ENCODE measurements at places on chromosomes 1 and 21.

- DNase-seq, result no peak
These were observed 10.4 kb downstream of the IFI44L start for GRCh38 chr1:78630600-78630999.

DNA sequence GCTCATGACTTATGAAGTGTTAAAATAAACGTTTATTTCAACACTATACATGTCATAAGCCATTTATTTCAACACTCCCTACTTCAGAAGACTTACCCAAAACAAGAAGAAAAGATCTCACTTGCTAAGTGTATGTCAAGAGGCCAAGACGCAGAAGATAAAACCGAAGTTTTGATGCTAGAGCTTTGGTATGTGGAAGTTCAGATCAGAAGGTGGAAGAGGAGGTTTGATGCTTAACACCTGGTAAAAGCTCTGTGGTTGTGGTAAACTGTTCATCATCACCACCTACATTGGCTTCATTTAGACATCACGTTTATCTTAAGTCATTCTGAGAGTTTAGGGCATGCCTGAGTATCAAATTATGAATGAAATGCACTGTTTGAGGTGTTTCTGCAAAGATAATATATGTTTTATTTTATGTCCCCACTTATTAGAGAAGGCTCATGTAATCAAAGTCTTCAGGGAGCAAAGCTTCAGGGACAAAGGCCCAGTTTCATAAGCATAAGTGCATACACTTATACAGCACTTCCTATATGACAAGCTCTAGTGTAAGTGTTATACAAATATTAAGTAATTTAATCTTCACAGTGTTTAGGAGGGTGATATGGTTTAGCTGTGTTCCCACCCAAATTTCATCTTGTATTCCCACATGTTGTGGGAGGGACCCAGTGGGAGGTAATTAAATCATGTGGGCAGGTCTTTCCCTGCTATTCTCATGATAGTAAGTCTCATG lies 533.3 kb downstream of the PTBP2 start:
- DNase-seq, result no peak

DNA sequence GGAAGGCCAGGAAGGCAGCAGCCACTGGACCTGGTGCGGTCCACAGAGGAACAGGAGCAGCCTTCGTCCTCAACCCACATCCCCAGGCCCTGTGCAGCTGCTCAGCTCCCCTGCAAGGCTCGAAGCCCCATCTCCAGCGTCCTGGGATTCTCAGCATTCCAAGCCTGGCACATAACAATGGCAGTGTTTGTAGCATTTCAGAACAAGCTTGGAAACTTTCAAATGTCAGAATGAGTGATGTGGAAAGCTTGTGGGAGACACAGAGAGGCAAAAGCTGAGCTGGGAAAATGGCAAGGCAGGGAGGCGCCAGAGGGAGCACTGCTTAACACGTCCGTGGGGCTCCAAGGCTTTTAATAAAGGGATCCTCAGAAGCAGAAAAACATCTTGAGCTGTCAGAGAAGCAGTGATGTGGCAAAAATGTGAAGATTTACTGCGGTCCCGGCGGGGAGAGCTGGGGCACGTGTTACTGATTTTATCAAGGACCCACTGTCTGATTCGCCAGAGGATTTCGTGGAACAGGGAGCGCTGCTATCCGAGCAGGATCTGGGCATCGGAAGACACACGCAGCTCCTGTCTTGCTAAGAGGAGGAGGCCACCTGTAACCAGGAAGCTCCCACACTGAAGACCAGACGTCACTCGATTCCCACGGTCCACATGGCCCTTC lies 38.1 kb downstream of the TOMM20 start:
- DNase-seq, result no peak

- no peak for DNase-seq
These were observed 7.5 kb downstream of the FHAD1 start for GRCh38 chr1:15254559-15254958.

- no peak for DNase-seq
These were observed 18.9 kb upstream of the MCOLN2 start for GRCh38 chr1:85015826-85016225.

DNA sequence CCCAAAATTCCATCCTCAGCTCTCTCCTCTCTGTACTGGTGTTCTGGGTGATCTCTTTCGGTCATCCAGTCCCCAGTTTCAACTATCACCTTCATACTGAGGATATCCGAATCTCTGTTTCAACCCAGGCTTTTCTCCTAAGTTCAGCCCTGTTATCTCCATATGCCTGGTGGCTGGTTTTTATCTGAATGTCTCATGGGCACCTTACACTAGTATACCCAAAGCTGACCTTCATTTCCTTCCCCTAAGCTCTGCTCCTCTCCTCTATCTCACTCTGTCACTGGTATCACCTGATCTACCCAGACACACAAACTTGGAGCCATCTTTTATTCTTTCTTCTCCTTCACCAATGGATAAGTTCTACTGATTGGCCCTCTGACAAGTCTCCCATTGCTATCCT lies 53.0 kb downstream of the LRRC71 start:
- DNase-seq, result no peak

- no peak for DNase-seq
These were observed 56.2 kb upstream of the DPH5 start for GRCh38 chr1:101081496-101082488.

- DNase-seq, result no peak
These were observed 18.8 kb downstream of the CEP350 start for GRCh38 chr1:179973198-179974110.

DNA sequence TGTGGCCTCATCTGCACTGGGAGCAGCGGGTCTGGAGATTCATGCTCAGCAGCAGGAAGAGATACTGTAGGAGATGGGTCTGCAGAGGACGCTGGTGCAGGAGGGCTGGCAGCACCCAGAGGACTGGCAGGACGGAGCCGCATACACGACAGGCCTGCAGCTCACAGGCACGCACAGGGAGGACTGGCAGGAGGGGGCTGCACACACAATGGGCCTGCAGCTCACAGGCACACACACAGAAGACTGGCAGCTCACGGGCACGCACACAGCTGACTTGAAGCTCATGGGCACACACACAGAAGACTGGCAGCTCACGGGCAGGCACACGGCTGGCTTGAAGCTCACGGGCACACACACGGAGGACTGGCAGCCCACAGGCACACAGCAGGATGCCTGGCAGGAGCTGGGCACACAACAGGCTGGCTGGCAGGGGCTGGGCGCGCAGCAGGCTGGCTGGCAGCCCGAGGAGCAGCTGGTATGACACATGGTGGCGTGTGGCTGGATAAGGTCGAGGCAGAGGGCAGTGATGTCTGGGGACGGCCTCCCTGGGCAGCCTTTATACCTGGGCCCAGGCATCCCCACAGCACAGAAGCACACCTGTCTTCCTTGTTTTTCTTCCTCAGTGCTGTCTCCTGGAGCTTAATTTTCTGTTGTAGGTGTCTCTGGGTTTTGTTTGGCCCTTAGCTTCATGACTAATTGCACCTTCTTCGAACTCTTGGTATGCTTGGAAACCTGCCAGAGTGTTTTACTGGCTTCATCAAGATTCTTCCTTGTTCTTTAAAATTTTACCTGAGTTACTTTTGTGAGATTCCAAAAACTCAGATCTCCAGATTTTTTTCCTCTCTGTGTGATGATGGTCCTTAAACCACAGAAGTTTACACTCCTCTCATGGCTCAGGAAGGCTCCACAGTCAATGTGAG lies at the start of gene KRTAP12-2:
Gene KRTAP12-2, minus strand, starts transcription at position 527 of the 920 bp plus-strand sequence. Its CDS starts 41 bp downstream, at position 486.
- no peak for DNase-seq

DNA sequence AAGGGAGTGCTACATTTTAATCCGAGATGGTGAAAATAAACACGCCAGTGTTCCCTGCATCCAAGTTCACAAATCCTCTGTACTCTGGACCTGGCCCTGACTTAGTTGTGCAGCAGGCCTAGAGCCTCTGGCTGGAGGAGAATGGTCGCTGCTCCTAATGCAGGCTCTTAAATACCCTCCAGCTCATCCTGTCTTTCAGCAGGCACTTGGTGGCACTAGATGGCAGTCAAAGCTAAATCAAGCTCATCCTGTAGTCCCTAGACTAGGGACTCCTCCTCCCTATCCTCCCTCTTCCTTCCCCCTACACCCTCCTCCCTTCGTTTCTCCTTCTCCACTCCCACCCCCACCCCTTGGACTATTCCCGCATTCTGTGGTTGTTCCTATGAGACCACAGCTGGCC lies 41.6 kb upstream of the MTR start:
- DNase-seq, result peak; percentile 22

- no peak for DNase-seq
These were observed 30.0 kb upstream of the IRF2BP2 start for GRCh38 chr1:234639961-234640360.

DNA sequence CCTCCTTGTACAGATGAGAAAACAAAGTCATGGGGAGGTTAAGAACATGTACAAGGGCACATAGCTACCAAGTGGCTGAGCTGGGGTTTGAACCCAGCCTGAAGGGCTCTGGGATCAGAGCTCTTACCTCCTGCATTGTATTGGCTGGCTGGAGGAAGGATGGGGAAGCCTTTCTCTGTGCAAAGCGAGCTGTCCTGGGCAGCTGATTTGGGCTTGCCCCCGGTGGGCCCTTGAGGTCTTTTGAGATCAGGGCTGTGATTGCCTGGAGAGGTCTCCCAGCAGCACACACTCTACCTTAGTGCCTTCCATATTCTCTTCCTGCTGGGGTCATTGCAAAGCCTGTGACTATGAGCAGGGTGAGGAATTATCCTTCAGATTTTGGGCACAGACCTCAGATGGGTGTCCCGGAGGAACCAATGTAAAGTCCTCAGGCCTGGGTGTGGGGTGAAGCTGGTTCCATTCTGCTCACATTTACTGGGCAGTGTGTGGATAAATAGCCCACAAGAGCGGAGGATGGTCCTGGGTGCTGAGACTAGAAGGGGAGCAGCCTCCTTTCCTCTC lies 53.3 kb upstream of the EPS8L3 start:
- DNase-seq, result no peak

DNA sequence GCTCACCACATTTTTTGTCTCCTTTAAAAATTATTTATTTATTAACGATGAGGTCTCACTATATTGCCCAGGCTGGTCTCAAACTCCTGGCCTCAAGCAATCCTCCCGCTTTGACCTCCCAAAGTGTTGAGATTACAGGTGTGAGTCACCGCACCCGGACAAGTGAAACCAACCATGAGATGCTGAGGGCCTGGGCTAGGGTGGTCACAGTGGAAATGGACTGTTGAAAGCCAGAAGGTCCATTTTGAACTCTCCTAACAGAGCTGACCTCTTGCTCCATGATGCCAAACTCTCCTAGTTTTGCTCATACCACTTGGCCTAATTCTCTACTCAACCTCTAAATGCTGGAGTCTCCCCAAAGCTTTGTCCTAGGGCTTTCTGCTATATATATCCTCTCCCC lies 109.1 kb downstream of the SLC45A1 start:
- no peak for DNase-seq

GRCh38 chr1:166944186-166944967 lies 31.0 kb downstream of the ILDR2 start:
- no peak for DNase-seq

DNA sequence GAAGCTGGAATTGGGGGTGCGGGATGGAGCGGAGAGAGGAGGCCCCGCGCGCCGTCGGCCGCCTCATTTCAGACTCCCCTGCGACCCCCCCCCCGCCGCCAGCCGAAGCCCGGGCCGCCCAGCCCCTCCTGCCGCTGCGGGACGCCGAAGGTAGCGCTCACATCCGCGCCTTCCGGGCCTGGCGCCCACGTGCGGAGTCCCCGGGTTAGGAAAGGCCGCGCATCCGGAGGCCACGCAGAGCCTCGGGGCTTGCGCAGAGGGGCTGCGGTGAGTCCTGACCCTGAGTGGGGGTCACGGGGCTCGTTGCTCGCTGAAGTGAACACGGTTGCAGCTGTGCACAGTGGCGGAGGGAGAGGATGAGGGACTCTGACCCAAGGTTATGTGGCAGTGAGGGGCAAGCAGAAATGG lies 552 bp upstream of the ZNF496 start:
- DNase-seq, result no peak

DNA sequence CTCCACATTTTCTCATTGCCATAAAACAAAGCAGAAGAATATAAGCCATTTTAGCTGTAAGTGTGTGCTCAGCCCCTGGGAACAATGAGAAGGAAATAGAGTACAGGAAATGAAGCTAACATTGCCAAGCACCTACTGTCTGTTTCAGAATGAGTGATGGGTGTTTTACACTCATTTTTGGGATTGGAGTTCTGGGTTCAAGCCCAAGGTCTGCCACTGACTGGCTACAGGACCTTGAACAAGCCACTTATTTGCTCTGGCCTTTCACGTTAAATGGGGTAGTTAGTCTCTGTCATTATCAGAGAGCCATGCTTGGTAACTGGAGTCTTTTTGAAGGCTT lies 80.7 kb upstream of the KAZN start:
- DNase-seq, result no peak

DNA sequence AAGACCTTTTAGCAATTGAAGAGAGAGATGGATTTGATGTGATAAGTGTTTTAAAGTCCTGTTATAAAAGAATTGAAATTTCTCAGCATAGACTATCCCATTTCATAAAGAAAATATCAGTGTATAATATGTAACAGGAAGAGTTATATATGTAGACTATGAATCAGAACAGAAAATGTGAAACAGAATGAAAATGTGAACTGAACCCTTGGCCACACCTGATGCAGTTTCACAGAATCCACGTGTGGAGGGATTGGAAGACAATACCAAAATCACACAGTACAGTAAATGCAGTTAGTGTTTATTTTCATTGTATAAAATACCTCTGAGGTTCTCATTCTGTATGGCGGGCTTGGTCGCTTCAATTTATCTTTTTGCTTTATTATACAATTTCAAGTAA lies 9.9 kb upstream of the SLAMF1 start:
- DNase-seq, result no peak

- no peak for DNase-seq
These were observed 41.8 kb downstream of the RUNX1 start for GRCh38 chr21:35007348-35007747.

DNA sequence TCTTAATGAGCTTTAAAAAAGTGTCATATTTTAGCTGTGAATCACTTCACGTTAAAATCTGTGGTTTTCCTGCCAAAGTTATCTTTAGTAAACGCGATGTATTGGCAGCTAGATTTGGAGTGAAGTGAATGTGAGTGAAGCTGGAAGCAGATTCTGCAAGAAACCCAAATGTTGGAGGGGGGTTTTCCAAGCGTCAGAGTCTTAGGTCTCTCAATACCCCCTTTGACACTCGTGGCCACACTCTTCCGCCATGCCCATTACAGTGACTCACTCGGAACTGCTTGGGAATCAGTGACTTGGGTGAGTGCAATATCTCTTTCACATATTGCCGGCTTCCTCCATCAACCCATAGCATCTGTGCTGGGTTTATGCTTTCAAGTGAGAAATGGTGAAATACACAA lies 17.5 kb downstream of the B3GALT5 start:
- no peak for DNase-seq

GRCh38 chr1:217137210-217137881 lies 414.1 kb upstream of the ESRRG start:
- no peak for DNase-seq

DNA sequence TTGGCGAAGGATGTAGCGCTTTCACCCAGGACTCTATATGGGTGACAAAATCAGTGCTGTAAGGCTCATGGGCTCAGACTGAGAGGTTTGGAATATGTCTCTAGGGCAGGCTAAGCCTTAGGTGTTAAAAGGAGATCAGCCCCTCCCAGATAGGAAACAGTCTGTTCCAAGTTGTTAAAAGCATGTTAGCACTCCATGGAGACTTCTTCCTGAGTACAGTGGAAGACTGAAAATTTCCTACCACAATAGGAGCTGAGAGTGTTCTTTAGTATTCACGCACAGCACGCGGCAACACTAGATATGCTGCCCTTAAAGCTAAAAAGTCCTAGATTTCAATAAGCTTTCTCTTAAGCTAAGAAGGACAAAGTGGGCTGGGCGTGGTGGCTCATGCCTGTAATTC lies 122.1 kb downstream of the TRABD2B start:
- DNase-seq, result no peak

- DNase-seq, result no peak
These were observed 80.4 kb downstream of the ADARB1 start for GRCh38 chr21:45154511-45155508.

- no peak for DNase-seq
These were observed 123.2 kb downstream of the NR5A2 start for GRCh38 chr1:200150721-200151120.

GRCh38 chr1:79614106-79614505 lies 607.6 kb upstream of the ADGRL4 start:
- no peak for DNase-seq

Measured in NCI-H1048 (cell line).